MCF 10A (cell line): ENCODE measurements at places on chromosomes 6 and 20.

- no peak for DNase-seq
Measured at GRCh38 chr20:33217052-33217451, at the start of gene BPIFA3. BPIFA3 (plus strand) TSS chr20:33217352; CDS start chr20:33217537, 185 bp downstream.

DNA sequence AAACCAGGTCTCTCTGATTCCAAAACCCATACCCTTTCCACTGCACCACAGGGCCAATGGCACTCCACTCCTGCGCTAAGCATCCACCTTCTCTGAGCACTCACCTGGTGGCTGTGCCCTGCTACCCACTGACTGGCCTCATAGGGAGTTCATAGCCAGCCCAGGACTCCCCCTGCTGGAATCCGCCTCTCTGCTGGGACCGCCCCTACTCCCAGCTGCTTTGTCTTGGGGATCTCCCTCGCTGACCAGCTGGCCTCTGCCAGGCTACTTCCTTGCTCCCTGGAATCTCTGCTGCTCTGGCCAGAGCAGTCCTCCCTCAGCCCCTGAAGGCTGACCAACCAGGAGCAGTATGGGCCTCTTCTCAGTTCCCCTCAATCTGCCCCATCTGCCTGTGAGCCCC is 129.7 kb downstream of the FAXC start:
- DNase-seq: peak; percentile 20

DNA sequence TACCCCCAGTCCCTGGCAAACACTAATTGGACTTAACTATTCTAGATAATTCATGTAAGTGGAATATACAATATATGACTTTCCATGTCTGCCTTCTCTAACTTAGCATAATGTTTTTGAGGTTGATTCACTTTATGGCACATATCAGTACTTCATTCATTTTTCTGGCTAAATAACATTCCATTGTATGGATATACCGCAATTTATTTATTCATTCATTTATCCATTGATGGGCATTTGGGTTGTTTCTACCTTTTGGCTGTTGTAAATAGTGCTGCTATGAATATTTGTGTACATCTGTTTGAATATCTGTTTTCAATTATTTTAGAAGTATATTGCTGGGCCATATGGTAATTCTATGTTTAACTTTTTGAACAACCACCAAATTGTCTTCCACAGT is 616.3 kb downstream of the UTRN start:
- DNase-seq: no peak

DNA sequence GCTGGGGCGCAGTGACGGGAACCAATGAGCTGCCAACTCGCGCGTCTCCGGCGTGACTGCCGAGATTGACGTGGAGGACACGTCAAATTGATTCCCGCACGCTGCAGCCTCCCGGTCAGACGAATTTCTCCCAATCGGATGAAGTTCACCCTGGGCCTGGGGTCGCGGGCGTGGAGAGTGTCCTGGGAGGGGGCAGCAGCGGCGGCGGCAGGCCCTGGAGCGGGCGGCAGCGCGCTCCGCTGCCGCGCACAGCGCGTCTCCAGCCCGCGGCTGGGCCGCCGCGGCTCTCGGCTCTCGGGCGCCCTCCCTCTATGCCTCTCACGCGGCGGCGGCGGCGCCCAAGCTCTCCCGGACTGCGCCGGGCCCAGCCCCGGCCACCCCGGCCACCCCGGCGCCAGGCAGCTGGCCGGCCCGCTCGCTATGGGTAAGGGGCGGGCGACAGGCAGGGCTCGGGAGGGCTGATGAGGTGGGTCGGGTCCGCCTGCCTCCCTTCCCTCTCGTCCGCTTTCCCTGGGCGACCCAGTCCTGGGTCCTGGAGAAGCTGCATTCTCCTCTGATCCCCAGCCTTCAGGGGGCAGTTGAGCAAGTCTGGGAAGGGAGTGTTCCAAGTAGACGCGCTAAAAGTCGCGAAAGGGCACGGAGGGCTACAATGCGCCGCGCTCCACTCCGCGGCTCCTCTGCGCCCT is at the start of gene PAX1:
Gene PAX1 (plus strand): TSS at position 90 of the 686 bp plus-strand sequence. CDS start 49 bp downstream, at position 139.
- no peak for DNase-seq

GRCh38 chr6:166173281-166173951 is 5.8 kb upstream of the TBXT start:
- DNase-seq: peak; percentile 18

DNA sequence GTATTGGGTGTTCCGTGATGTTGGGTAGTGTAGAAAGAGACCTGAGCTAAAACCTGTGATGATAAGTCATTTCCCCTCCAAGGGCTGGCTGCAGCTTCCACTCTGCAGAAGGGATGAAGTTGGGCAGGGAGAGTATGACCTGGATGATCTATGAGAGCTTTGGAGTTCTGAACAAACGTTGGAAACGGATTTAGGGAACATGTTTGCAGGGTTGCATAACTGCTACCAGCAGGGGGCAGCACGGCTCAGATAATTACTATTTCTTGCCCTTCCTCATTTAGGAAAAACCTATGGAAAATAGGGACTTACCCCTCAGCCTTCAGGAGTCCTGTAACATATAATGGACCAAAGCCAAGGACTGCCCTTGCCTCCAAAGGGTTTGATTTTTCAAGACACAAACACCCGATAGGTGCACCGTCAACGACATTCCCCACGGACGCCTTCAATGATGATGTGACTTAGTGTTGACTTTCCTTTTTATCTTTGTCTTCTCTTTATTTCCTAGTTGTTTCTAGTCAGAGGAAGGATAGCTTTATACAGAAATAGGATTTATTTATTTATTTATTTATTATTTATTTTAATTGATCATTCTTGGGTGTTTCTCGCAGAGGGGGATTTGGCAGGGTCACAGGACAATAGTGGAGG is 164.9 kb upstream of the SASH1 start:
- peak; percentile 72 for DNase-seq

DNA sequence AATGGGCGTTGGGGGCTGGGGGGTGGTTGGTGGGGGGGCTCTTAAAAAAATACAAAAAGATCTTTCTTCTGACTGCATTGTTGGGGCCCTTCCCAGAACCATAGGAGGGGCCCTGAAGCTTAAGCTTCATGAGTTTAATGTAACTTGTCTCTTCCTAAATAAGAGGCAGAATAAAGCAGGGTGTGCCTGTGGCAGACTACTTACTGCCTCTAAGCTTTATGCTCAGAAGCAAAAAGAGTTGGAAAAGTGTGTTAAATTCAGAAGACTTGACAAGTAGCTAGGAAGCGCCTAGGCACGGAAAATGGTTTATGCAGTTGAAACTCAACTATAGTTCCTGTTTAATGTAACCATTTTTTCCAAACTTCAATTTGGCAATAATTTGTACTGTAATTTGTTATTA is 44.5 kb downstream of the TIAM2 start:
- no peak for DNase-seq

DNA sequence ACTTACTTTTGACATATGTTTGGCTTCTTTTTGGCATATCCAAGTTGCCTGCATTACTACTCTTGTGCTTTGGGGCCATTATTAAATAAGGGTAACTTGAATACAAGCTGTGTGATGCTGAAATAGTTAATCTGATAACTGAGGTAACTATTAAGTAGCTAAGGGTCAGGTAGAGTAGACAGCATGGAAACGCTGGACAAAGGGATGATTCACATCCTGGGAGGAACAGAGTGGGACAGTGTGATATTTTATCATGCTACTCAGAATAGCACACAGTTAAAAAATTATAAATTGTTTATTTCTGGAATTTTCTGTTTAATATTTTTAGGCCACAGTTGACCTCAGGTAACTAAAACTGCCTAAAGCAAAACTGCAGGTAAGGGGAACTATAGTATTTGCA is 483.9 kb downstream of the RFPL4B start:
- DNase-seq: no peak

DNA sequence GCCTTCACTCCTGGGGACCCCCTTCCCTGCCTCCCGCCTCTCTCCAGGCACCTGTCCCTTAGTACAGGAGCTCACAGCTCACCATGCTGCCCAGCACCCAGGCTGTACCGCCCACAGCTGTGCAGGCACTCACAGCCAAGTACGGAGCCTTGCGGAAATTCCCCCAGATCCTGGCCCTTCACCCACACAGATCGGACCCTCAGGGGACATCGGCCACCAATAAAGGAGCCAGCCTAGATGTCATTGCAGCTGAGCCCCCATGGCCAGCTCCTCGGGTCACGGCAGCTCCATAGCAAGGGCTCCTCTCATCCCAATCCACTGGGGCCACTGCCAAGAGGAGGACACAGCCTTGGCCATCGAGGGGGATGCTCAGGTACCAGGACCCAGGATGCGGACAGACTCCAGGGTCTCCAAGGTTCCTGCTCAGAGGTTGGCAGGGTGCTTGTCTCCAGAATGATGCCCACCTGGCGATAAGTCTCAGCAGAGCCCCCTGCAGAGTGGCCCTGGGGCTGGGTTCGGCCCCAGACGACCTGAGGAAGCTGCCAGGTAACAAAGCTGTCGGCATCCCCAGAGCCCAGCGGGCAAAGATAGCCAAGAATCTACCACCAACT is 82.3 kb downstream of the YTHDF1 start:
- DNase-seq: no peak

GRCh38 chr6:157648561-157648960 is 174.5 kb upstream of the SNX9 start:
- DNase-seq: peak; percentile 51

DNA sequence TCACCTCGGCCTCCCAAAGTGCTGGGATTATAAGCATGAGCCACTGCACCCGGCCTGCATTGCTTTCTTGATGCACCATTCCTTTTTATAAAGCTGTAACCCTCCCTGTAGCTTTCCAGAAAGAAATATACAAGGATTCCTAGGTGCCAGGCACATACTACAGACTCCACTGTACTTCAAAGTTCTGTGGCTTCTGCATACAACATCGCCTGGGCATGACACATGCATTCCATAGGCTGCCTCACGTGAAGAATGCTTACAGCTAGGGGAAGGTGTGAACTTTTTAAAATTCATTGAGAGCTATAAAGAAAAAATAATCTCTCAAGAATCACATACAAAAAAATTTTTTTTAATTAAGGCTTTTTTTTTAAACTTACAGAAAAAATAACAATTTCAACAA is 50.2 kb downstream of the TRAM2 start:
- no peak for DNase-seq

DNA sequence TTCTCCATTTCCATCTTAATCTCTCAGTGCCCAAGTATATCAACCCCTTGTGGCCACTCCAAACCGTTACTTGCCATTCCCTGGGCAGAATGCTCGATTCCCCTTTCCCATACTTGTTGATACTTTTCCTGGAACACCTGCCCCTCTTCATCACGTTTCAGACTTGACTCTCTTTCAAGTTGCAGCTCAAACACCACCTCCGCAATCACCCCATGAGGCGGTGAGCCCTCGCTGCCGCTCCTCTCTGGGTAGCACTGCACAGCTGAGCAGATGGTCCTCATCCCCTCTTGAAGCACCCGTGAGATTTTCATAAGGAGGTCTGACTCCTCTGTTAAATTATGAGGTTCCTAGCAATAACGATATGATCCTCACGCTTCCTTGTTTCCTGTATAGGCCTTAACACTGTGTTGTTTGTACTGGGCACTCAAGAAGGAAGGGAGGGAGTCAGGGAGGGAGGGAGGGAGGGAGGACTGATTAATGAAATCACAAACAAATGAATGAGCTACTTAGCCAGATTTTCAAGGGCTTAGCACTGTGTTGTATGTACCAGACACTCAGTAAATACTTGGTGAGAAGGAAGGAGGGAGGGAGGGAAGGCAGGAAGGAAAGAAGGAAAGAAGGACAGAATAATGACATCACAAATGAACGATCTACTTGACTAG is 8.0 kb upstream of the UQCC2 start:
- DNase-seq: no peak
